Right cardiac atrium (tissue), 5 donors: ENCODE measurements at places on chromosomes 7 and 10. TPM values are rescaled to one million over a fixed set of nuclear protein-coding genes. Genes with fewer than 3 reads are reported as not detected.

- no peak for DNase-seq
Observed at GRCh38 chr10:34624323-34625153, 190.6 kb downstream of the PARD3 start.

DNA sequence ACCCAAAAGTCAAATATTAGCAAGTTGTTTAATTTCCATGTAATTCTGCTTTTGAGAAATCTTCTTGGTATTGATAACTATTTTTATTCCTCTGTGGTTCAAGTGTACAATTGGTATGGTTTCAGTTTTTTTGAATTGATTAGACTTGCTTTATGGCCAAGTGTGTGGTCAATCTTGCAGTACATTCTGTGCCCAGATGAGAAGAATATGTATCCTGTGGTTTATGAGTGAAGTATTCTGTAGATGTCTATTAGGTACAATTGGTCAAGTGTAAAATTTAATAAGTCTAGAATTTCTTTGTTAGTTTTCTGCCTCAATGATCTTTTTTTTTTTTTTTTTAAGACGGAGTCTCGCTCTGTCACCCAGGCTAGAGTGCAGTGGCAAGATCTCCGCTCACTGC, 36.6 kb upstream of the C7orf33 start:
- DNase-seq, result no peak

Gene SLIT1
- 0.17 TPM for total RNA-seq

- DNase-seq, result no peak
Observed at GRCh38 chr7:28061824-28062196, 118.8 kb downstream of the JAZF1 start.

Gene GRID2IP
- 0.09 TPM for total RNA-seq

GRCh38 chr7:128117691-128118090, 86.5 kb upstream of the LRRC4 start:
- DNase-seq, result no peak

- no peak for DNase-seq
Observed at GRCh38 chr7:81846398-81846797, 76.6 kb upstream of the HGF start.

GRCh38 chr10:120770496-120770895, 80.7 kb upstream of the WDR11 start:
- no peak for DNase-seq

- DNase-seq, result no peak
Observed at GRCh38 chr7:31249671-31250070, 90.9 kb downstream of the NEUROD6 start.

- no peak for DNase-seq
Observed at GRCh38 chr10:23364378-23364777, 19.8 kb upstream of the C10orf67 start.

Gene KLLN
- total RNA-seq, result 0.93 TPM

GRCh38 chr7:82699773-82700186, 256.2 kb upstream of the CACNA2D1 start:
- DNase-seq, result no peak

Gene LRWD1
- 9.7 TPM for total RNA-seq

- no peak for DNase-seq
Observed at GRCh38 chr7:33395340-33395739, 266.0 kb downstream of the BBS9 start.

Gene VWDE
- total RNA-seq, result 9.3 TPM

DNA sequence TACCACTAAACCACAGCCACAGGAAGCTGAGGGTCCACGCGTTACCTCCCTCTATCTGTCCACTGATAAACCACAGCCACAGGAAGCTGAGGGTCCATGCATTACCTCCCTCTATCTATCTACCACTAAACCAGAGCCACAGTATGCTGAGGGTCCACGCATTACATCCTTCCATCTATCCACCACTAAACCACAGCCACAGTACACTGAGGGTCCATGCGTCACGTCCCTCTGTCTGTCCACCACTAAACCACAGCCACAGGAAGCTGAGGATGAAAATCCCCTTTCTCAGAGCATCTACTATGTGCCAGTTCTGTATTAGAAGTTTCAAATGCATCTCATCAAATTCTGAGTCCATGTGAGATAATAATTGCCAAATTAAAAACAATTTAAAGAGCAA, 589.3 kb downstream of the DNAJB6 start:
- DNase-seq, result no peak

GRCh38 chr7:28371846-28372245, 40.5 kb upstream of the CREB5 start:
- no peak for DNase-seq

- no peak for DNase-seq
Observed at GRCh38 chr7:117279931-117280557, 42.8 kb downstream of the WNT2 start.

Gene AZGP1
- 21.3 TPM for total RNA-seq

DNA sequence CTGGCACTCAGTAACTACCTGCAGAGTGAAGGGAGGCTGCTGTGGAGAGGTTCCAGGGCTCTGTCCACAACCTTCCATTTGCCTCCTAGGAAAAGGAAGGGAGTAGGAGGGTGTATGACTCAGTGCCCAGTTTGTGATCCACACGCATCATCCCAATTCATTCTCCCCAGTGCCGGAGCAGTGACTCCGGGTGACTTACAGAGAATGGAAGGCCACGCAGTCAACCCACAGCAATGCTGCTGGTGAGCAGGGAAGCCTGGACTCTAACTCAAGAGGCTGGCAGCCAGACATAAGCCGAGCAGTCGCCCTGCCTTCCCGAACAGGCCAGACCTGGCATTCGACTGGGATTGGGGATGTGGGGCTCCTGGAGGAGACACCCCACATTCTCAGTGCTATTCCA, 139.9 kb downstream of the SH3PXD2A start:
- no peak for DNase-seq
